Renal cortical epithelial cell (primary cell): ENCODE measurements at places on chromosomes 1 and 21.

- DNase-seq, result no peak
Observed at GRCh38 chr1:153553096-153553495, 4.0 kb upstream of the S100A3 start.

- peak; percentile 46 for DNase-seq
Observed at GRCh38 chr1:246214708-246215509, 292.2 kb downstream of the SMYD3 start.

DNA sequence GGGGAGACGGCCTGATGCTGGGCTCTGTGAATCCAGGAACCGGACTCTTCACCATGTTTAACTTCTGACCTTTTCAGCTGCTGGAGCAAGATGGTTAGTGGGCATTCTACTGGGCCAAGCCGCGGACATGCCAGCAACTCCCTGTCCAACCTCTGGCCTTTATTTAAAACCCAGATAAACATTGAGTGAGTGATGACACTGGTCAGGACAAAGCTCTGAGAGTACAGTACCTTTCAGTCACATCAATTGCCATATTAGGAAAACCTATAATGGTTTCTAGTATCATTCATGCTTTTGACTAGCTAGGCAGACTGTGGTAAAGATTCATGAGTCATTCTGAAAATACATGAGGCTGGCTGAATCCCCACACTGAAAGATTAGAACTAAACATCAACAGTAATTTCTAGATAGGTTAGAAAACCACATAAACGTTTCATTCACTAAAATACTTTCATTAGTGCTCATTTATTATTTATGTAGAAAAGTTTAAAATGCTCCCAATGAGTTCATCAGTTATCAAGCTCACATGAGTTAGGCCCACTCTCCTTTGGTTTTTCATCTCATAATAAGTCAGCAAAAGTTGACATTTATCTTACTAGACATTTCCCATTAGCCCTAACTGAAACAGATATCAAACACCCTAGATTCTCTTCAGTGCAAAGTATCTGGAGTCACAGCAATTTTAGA, 7.1 kb upstream of the ACTA1 start:
- DNase-seq, result peak; percentile 33

GRCh38 chr1:117802531-117803257, 126.7 kb downstream of the GDAP2 start:
- DNase-seq, result no peak

DNA sequence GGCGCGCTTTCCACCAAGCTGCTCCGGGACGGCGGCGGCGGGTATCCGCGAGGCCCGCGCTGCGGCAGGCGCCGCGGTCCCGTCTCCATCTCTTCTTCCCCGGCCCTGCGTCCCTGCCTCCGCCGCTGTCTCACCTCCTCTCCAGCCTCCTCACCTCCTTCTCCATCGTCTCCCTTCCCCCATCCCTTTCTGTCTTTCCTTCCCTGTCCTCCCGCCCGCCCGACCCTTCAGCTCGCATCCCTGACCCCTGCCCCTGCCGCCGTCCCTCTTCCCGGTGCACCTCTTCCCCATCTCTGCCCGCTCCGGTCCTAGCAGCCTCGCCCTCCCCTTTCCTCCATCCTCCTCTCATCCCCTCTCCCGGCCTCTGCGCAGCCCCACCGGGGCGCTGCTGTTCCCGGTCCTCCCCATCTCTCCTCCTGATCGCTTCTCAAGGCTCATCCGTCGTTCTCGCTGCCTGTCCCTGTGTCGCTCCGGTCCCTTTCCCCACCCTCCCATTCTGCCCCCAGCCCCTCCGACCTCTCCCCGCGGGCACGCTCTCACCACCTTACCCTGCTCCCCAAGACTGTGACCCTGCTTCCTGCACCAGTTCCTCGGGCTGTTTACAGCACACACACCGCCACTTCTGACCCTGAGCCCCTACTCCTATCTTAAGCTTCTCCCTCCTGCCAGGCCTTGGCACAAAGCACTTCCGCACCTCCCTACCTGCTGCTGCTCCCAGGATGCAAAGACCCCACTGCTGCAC, 760 bp upstream of the NPHP4 start:
- DNase-seq, result no peak

GRCh38 chr1:212229654-212230053, 55.6 kb upstream of the PPP2R5A start:
- DNase-seq, result peak; percentile 70

DNA sequence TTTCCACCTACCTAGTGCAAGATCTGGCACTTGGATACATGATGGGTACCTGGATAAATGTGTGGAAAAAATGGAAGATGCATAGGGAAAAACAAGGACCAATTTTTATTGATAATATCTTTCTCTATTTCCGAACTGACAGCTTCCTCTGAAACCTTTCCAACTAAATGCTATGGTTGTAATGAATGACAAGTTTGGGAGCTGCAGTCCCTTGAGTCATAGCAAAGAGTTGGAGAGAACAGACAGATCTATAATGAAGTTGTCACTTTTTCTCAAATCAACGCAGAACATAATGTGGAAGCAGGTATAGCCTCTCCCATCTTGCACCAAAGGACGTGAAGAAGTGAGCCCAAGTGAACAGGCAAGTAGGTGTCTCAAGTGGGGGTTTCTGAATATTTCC, 296.5 kb upstream of the KAZN start:
- no peak for DNase-seq
